Left ventricle myocardium superior (tissue), 1 donor: ENCODE measurements at places on chromosomes 5 and 9. TPM values are rescaled to one million over a fixed set of nuclear protein-coding genes. Genes with fewer than 3 reads are reported as not detected.
A peak's percentile ranks its signal among the peaks of the same experiment; 100 is the strongest.

HAVCR1 gene
- 0.17 TPM for total RNA-seq

SPRY4 gene
- total RNA-seq, result 8.3 TPM

PCDHGA5 gene
- total RNA-seq, result 5.3 TPM

ANAPC2 gene
- total RNA-seq, result 38.2 TPM

GRCh38 chr5:174910245-174910737 lies 185.9 kb downstream of the MSX2 start:
- peak; percentile 78 for DNase-seq

- no peak for DNase-seq
Observed at GRCh38 chr5:9903801-9904200, 273.6 kb upstream of the TAS2R1 start.

DNA sequence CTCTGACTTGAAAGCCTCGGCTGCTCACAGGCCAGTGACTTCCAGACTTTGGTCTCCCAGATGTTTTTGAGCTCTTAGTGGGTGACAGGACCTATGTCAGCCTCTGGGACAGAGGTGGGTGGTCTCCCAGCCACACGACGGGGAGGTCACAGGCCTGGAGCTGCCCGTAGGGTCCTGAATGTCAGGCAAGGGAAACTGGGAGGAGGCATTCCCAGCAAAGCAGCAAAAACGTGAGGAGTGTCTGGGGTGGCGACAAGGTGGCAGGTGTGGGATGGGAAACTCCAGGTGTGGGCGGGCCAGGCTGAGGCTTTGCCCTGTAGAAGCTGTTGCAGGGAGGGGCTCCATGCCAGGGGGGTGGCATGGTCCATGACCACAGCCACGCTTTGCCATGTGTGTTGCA lies 110.5 kb downstream of the CACNA1B start:
- peak; percentile 11 for DNase-seq

DNA sequence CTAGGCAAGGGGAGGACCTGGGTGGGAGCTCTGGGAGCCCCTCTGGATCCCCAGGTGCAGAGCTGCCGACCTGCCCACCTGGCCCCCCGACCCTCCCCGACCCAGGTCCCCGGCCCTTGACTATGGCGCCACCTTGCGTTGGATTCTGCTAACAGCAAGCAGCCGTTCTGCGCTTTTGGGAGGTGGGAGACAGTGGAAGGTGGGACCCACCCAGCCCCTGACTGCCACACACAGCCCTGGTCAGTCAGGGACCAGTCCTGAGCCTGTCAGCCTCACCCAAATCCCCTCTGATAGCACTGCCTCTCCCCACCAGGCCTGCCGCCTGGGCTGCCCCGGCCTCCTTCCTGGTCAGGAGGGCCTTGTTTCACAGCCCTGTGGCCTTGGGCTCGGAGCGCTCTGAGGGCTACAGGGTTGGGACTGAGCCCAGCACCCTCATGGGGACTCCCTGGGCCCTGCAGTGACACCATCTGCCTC lies 77.9 kb downstream of the HMCN2 start:
- DNase-seq, result no peak
